ENCODE measurements at places on chromosomes 2 and 18.

DNA sequence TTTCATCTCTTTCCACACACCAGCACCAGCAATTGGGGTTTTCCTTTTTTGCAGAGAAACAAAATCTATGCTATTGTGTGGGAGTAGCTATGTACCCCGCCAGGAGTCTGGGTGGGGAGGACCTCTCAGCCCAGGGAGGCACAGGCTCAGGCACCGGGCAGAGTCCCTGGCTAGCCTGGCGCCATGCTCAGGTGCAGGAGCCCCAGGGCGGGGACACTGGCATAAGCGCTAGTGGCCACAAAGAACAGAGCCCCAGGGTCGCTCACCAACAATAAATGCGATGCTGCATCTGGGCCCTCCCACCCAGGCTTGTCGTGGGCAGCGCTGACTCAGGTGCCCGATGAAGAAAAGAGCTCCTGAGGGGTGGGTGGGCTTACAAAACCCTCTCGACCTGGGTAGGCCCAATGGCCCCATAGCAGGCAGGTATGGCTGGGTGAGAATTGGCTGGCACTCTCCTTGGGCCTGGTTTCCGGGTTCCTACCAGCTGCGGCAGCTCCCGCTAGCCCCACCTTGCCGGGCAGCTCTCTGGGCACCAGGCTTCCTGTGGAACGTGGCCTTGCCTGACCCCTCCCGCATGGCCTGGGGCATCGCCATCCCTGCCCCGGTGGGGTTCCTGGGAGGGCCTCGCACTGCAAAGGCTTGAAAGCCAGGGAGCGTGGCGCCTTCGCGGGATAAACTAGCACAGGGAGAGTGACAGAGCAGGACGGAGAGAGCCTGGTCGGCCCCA is 31.8 kb upstream of the COL6A3 start:
- no peak for DNase-seq

DNA sequence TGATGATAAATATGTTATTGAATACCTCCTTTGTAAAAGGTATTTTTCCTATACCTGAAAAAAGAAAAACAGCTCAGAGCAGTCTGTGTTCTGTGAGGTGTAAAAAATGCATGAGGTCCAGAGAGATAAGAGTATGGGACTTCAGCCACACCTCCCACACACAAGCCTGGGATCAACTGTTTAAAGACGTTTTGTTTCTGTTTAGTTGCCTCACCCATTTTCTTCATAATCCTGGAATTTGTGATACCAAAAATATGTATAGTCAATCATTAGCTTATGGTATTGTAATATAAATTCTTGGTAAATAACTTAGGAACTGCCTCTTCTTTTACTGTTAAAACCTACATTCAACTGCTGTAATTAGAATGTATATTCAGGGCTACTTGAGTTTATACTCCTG is 1322.9 kb upstream of the TMEFF2 start:
- DNase-seq, result no peak

DNA sequence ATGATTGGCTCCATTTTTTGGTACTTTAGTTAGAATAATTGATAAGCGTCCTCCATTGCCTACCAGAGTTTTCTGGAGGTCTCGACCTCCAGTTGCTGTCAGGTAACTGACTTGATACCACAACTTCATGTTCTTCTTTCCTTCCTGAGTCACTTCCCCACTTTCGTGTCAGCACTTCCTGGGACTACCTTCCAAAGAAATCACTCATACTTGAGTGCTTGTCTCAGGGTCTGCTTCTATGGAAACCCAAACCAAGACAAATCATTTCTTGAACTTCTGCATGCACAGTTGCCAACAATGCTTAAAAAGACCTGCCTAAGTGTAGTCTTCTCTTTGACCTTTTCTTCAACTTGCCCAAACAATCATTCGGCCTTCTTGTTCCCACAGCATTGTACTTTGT is 210.3 kb upstream of the ETAA1 start:
- no peak for DNase-seq

DNA sequence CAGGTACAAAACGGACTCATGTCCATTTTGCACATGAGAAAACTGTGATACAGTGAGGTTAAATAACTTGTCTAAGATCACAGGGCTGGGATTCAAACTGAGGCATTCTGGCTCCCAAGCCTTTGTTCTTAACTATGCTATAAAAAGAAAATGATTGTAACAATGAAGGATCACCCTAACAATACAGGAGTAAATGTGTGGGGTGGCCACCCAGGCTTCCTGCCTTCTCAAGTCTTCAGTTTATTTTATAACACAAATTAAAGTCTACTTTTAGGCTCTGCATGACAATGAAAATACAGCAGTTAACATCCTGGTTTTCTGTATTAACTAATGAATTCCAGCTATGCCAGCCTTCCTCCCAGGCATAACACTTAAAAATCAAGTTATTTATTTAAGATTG is 7.6 kb downstream of the WDFY1 start:
- DNase-seq, result no peak

DNA sequence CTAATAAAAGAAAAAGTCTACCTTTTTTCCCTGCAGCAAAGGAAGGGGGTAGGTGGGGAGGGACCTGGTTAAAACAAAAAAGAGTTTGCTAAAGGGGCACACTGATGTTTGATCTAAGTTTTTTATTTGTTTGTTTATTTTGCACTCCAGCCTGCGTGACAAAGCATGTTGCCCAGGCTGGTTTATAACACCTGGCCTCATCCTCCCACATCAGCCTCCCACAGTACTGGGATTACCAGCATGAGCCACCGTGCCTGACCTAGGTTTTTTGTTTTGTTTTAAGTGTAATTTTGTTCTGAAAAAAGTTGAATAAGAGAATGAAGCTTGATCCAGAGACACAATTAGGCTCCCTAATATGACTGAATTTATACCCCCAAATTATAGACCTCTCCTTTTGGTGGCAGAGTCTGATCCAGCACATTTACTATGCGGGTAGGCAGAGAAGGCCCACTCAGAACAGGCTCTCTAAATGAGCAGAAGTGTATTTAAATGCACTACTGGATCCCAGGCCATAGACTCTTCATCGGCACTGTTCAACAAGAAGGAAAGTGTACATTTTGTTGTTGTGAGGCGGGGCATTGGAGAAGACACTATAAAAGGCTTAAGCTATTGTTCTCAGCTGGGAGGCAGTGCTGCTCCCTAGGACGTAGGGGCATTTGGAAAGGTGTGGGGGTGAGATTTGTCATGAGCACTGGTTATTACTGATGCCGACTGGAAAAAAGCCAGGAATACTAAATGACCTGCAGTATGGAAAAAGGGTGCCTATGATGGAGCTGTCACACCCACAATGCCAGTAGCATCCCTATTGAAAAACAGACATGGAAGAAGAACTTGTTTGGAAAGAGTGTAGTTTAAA is 32.4 kb downstream of the MRPS9 start:
- DNase-seq, result no peak

DNA sequence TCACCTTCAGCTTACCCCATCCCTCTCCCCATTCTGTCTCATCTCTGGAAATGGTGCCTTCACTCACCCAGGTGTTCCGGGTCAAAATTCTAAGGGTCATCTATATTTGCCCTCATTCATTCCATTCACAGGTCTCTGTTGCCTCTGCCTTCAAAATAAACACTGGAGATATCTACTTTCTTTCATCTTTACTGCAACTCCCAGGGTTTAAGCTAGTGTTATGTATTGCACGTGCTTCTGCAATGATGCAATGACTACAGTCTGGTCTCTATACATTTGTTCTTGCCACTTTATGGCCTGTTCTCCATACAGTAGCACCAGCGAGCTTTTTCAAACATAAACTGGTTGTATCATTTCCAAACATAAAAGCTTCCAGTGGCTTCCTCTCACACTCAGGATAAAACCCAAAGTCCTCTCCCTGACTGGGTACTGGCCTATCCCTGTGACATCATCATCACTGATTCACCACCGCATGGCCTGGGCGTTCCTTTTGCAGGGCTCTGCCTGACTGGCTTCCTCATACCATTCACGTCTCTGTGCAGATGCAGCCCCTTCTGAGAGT is 14.3 kb downstream of the DSG2 start:
- DNase-seq, result no peak

DNA sequence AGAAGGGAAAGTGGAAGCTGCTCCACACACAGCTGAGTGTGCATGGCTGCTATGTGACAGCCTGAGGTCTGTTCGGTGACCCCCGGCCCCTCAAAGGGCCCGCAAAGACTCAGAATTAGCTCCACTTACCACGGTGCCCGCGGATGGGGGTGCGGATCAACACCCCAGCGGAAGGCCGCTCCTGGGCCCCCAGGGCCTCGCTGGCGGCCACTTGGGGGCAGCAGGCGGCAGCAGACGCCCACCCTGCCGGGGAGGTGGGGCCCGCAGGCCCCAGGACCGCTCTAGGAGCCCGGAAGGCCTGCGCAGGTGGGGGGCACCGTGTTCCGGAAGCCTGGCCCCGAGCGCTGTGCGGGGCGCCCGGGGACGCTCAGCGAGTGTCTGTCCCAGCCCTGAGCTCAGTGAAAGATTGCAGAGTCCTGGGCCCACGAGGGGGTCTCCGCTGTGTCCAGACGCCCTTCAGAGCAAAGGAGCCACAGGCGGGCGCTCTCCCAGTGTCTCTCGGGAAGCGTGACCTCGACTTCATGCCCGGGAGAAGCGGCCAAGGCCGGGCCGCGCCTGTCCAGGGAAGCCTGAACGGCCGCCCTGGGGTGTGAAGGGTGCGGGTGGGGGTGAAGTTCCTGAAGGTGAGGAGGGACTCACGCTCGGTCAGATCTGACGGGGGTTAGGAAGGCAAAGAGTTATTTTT is 118.7 kb downstream of the VAPA start:
- peak; percentile 21 for DNase-seq

- no peak for DNase-seq
Measured at GRCh38 chr2:155708071-155708470, 624.5 kb downstream of the NR4A2 start.

- DNase-seq, result no peak
Measured at GRCh38 chr2:218323526-218324472, 31.5 kb upstream of the TMBIM1 start.

GRCh38 chr2:38108907-38109731 is 33.2 kb upstream of the CYP1B1 start:
- no peak for DNase-seq

GRCh38 chr2:204170411-204170810 is 233.8 kb downstream of the ICOS start:
- DNase-seq, result no peak

DNA sequence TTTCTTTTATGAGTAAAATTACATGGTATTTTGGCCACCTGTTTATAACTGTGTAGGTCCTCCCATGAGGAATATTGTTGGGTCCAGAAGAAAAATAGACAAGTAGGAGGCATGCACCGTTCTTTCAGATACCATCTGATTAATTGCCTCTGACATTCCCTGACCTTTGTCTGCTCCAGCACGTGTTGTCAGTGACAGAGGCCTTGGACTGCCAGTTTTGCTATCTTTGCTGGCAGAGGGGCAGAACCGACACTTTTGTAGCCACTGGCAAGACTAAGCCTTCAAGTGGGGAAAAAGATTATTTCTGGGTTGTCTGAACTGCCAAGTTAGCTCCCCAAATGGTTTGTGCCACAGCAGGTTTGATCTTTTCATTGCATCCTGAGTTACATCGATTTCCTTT is 276.9 kb downstream of the CAMKMT start:
- DNase-seq, result no peak

Measured in stimulated activated CD8-positive, alpha-beta memory T cell treated with anti-CD3 and anti-CD28 coated beads, Interleukin-4, amount 100 ng/mL, for 1 hour (primary cell).